ENCODE measurements at places on chromosomes 7 and 10.

GRCh38 chr10:71396084-71396710, 523 bp upstream of the CDH23 start:
- DNase-seq, result peak; percentile 10

GRCh38 chr7:25694699-25695098, 457.3 kb upstream of the NFE2L3 start:
- no peak for DNase-seq

DNA sequence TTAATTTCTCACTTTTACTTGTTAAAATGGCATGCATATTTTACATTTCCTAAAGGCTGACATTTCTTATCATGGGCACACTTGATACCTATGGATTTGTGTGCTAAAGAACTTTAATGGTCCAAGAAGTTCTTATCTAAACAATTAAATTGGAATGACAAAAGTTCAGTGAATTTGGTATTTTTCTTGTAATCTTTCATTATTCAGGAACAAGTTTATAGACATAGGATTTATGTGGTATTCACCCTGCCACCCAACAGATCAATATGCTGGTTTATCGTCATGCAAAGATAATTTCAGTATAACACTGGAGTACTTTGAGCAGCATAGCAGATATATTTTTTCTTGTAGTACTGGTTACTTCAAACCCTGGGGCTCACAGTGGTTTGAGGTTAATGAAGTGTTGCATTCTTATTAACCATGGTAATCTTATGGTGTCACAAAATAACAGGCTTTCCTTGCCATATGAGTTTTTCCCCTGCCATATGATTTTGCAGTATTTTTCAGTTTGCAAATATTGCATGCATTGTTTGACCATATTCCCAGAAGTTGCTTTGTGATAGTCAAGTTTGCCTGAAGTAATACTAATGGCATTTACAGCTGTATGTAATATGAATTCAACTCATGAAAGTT, 148.8 kb downstream of the PPP1R9A start:
- no peak for DNase-seq

- DNase-seq, result no peak
These were observed 18.7 kb upstream of the ST7 start for GRCh38 chr7:116934580-116934979.

DNA sequence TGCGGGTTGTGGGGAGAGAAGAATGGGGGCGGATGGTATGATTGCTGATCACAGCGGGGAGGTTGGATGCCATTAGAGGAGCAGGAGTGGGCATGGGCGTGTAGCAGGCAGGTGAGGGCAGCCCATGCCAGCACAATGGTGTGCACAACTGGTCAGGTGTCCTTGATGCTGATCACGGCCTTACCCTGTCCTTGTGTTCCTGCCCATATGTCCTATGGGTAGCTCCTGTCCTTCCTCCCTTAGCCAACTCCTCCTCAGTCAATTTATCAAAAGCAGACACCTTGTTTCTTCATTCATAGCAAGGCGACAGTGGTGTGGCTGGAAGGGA, 30.7 kb downstream of the WDR86 start:
- no peak for DNase-seq

- peak; percentile 76 for DNase-seq
These were observed 59.8 kb downstream of the COL13A1 start for GRCh38 chr10:69861251-69862240.

- DNase-seq, result no peak
These were observed 86.3 kb downstream of the COBL start for GRCh38 chr7:51230324-51230625.

- DNase-seq, result peak; percentile 72
These were observed 140.8 kb downstream of the DGKB start for GRCh38 chr7:14761510-14762296.

GRCh38 chr7:51878865-51879264, 562.3 kb upstream of the COBL start:
- DNase-seq, result no peak

DNA sequence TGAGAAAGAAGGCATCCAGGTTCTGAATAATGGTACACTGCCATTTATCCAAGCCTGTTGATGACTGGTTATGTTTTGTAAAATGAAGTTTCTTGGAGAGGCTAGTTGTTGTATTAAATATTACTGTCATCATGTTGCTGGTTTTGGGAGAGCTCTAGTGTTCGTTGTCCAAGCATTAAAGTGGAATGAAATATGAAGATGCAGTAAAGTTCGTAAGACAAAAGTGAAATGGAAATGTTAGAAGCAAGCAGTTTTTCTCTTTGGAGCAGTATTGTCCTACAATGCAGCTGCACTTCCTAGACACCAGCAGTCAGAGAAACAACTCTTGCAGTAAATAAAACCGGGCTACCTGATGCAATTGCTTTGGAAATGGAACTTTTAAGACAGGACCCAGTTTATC, 156.8 kb upstream of the FZD1 start:
- no peak for DNase-seq

- DNase-seq, result peak; percentile 90
These were observed 100.7 kb upstream of the WAC start for GRCh38 chr10:28432210-28432676.

DNA sequence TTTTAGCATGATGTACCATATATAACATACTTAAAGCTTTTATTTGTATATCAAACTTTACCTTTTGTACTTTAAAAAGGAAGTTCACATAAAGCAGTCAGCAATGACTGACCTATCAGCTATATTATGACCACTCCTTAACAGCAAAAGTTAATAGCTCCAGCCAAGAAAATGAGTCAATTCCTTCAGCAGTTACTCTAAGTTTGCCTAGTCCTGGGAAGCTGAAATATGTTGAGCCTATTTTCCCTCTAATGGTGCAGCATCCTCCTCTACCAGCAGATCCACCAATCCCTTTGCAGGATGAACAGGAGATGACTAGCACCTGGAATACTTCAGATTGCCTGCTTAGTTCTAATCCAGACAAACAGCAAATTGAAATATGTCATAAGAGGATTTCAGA, 64.2 kb downstream of the CUL2 start:
- DNase-seq, result peak; percentile 35

All from adipocyte (in vitro differentiated cells).